Ureter (tissue), 1 donor: ENCODE measurements at places on chromosomes 11 and 22.

DNA sequence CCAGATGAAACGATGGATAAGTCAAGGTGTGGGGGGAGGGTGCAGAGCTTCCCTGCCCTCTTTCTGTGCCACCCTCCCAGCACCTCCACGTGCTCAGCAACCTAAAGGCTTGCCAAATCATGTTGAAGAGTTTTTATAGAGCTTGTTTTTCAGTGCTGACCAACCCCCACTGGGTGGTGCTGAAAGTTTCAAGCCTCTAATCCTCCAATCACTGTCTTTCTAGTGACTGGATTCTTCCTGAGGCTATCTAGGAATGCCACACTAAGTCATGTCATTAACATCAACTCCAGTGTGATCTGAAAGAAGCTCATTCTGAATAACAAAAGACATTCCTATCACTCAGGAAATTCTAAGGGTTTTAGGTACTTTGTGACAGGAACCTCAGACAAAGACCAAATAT lies 382.6 kb downstream of the DYNC2H1 start:
- no peak for DNase-seq

- DNase-seq: peak; percentile 84
Observed at GRCh38 chr11:86592659-86593451, 79.6 kb downstream of the ME3 start.

GRCh38 chr11:64583296-64584262 lies 7.4 kb upstream of the SLC22A12 start:
- no peak for DNase-seq

DNA sequence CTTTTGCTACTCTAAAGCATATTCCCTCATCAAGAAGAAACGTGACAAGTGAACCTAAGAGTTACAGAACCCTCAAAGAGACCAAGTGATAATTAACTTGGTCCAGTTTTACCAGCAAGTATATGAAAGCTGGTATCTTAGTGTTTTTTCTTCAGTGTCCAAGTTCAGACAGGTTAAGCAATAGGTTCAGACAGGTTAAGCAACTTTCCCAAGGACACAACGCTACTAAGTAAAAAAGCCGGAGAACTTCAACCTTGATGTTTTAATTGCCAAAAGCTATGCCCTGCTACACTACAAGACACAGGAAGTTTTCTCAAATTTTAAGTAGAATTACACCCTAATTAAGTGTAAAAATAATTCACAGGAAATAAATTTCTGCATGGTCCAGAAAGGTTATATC lies 30.0 kb upstream of the ARHGAP32 start:
- DNase-seq: no peak

GRCh38 chr22:29503811-29504372 lies 23.9 kb downstream of the NEFH start:
- peak; percentile 53 for DNase-seq

DNA sequence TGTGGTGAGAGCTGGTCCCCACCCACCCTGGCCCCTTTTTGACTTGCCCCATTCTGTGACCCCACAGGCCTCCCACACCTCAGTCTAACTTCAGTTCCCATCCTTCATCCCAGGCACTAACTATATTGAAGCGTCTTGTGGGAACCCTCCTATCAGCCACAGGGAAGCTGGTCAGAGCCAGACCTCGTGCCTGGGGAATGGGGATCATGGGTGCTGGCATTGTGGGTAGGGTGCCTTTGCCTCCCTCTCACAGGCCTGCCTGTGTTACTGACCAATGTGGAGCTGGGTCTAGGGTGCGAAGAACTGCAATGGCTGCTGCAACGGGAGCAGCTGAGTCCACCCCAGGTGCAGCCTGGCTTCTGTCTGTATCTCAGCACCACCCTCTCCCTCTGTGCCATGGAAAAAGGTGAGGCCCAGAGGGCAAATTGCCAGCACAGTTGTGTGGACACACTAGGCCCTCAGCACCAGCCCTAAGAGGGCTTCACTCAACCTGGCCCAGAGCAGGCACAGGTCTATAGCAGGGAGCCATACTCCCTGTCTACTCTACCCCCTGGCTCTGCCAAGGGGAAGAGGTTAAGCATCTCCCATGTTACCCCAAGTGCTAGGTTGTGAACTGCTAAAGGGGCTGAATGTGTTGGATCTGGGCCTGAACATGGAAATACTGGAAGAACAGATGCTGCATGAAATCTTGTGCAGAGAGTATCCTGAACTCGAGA lies 37.3 kb downstream of the RRP8 start:
- DNase-seq: no peak

DNA sequence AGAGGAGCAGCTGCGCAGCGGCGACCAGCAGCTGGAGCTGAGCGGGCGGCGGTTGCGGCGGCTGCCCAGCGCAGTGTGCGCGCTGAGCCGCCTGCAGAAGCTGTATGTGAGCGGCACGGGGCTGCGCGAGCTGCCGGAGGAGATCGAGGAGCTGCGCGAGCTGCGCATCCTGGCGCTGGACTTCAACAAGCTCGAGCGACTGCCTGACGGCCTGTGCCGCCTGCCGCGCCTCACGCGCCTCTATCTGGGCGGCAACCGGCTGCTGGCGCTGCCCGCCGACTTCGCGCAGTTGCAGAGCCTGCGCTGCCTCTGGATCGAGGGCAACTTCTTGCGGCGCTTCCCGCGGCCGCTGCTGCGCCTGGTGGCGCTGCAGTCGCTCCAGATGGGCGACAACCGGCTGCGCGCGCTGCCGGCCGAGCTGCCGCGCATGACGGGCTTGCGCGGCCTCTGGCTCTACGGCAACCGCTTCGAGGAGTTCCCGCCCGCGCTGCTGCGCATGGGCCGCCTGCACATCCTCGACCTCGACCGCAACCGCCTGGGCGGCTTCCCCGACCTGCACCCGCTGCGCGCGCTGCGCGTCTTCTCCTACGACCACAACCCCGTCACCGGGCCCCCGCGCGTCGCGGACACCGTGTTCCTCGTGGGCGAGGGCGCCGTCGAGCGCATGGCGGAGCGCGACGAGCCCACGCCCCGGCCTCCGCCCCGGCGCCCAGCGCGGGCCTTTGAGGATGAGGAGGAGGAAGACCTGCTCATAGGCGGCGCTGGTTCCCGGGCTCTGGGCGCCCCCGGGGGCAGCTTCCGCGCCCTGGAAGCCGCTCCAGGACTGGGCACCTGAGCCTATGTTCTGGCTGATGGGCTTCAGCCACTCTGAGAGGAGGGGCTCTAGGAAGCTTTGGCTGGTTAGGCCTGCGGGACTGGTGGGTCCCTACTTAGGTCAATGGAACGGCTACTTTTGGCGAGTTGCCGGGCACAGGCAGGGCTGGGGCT lies 787 bp downstream of the LRRC10B start:
- peak; percentile 53 for DNase-seq

- DNase-seq: peak; percentile 65
Observed at GRCh38 chr22:38700270-38700788, 414 bp downstream of the JOSD1 start.

- no peak for DNase-seq
Observed at GRCh38 chr11:122269824-122270223, 153.8 kb upstream of the BLID start.

- DNase-seq: no peak
Observed at GRCh38 chr11:81886406-81887075, 847.1 kb downstream of the FAM181B start.

DNA sequence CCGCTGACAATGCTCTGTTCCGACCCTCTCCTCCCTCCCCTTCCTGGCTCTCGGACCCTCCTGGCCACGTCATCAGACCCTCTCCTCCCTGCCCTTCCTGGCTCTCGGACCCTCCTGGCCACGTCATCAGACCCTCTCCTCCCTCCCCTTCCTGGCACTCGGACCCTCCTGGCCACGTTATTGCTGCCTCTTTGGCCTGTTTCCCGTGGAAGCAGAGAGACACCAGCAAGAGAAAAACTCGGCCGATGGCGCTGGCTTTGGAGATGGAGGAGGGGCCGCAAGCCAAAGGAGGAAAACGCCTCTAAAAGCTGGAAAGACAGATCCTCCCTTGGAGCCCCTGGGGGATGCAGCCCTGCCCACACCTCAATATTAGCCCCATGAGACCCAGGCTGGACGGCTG lies 463.3 kb downstream of the BRD1 start:
- DNase-seq: peak; percentile 20
